ENCODE measurements at places on chromosomes 5 and 9.

- DNase-seq: peak; percentile 99
These were observed 79.1 kb downstream of the NTNG2 start for GRCh38 chr9:132240841-132241482.

DNA sequence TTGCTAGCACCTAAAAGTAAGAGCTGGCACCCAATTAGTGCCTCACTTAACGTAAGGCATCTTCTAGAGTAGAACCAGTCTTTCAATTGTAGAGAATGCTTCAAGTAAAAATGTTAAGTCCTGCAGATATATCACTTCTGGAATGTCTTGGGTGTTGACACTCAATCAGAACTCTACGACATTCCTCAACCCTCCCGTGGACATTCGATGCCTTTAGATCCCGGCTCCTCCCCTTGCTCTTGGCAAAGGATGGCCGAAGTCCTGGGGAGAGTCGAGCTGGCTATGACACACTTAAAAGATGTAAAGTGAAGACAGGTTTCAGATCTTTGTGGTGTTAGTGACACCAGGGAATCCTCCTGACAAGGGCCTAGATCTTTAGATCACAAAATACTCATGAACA, 87.5 kb upstream of the ERCC6L2 start:
- DNase-seq: no peak

DNA sequence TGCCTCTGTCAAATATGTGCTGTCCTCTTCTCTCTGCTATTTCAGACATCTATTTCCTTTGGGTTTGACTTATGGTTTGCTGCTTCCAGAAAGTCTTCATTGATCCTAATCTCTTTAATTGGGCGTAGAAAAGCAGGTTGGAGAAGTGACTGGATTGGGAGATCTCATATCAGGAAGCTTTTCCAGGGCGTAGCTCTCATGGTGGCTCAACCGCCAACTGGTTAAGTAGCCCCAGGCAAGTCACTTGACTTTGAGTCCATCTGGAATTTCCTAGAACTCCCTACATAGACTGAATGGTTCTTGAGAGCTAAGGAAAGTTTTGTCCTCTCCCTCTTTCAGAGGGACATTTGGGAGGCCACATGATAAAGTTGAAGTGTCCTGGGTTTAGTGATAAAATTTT, 192.3 kb upstream of the GLRA1 start:
- DNase-seq: no peak

DNA sequence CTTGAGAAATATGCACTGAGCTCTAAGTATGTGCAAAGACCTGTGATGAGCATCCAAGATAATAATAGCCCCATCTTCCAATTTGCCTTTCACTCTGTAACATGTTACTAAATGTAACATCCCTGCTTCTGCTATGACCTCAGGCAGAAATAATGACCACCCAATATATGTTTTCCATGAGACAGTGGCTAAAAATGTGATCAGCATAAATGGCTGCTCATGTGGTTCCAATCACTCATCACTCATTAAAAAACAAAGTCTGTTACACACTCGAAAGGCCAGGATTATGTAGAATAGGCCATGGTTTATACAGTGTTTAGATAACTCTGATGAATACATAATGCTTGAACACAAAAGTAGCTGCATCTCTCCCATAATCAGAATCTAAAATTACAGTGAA, 71.4 kb upstream of the MOCS2 start:
- DNase-seq: no peak

DNA sequence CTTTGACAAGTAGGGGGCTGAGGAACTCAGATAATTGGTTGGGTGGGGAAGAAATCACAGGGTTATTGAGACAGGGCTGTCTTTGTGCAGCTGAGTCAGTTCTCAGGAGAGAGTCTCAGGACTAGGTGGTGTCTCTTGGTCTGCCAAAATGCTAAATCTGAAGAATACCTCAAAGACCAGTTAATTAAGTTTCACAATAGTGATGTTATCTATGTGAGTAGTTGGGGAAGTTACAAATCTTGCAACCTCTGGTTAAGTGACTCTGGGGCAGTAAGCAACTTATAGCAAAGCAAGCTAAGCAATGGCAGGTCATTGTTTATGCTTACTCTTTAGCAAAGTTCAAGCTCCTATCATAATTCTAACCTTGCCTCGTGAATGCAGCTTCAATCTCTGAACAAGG, 53.6 kb downstream of the GIN1 start:
- no peak for DNase-seq

Measured in stimulated activated CD4-positive, alpha-beta T cell treated with anti-CD3 and anti-CD28 coated beads, Interleukin-15, amount 100 ng/mL, for 1 hour (primary cell).